ACHN (cell line): ENCODE measurements at places on chromosomes 6 and 20.

GRCh38 chr6:19578481-19578880, 258.7 kb upstream of the ID4 start:
- DNase-seq, result no peak

DNA sequence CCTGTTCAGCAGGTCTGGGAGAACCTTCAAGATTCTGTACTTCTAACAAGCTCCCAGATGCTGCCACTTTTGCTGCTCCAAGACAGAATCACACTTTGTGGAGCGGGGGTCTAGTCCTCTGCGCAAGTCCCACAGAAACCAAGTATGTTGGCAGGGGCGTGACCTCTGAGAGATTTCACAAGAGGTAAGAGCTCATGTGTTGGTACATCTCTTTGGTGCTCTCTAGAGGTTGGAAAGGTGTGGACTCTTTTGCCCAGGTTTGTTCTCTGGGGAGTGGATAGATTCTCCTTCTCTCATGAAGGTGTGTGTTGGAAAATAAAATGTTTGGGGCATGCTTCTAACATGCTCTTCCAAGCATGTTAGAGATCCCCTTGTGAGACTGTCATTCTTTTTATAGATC, 340.9 kb upstream of the IRAK1BP1 start:
- no peak for DNase-seq

- DNase-seq, result no peak
Observed at GRCh38 chr6:3431994-3432393, 24.9 kb downstream of the SLC22A23 start.

DNA sequence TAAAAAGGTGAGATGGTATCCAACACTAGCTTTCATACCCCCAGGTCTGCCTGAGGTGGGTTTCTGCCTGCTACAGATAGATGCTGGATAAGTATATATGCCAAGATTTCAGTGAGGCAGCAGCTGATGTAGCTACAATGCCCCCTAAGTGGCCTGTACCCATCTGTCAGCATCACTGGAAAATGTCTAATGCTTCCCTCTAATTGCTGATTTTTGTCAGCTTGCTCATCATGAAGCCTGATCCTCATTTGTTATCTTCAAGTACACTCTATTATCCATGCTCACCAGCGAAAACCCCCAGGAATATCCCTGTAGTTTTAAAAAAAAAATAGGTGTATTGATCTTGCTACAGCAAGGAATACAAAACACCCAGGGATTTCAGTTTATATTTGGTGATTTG, 32.2 kb downstream of the OPRM1 start:
- DNase-seq, result no peak

GRCh38 chr20:347640-348484, 951 bp downstream of the NRSN2 start:
- peak; percentile 92 for DNase-seq

DNA sequence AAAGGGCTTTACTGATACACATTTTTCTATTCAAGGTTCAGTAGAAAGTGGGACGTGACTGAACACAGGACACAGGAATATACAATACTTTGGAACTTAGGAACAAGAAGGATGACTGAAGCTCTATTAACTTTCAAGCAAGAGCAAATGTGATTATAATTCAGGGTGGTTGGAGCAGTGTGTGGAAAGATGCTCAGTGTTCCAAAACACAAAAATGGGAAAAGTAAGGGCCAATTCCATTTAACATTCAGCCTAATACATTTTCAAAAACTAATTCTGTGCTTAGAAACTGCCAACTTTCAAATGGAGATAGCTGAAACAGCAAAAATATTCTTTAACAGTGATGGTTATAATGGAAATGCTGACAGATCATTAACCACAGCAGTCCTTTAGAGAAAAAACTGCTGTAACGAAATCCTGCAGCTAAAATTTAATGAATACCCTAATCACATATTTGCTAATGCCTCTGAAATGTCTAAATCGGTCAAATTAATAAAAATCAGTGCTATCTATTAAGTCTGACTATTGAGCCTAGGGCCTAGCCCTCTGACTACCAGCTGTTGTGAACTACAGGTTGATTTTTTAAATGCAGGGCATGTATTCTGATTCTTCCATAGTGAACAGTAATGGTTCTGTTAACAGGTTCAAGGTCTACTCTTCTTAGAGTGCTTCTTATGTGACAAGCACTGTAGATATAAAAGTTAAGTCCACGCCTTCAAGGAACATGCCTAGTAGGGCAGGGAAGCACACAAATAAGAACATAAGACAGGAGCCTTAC, 45.9 kb downstream of the RARS2 start:
- DNase-seq, result no peak

DNA sequence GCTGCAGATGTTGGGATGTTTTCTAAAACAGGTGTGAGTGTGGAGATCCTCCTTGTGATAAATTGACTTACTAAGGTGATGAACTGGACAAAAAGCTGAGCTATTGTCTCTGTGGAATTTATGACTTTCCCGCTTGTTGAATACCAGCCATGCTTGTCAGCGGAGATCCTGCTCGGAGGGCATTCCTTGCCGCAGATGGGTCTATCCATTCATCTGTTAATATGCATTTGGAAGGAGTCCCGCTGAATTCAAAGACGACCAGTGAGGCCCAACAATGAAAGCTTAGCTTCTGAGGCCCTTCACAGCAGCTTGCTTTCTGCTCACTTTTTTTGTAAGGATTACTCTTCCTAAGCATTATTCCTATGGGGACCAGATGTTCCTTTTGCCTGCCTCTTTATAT, 124.9 kb downstream of the TIAM2 start:
- no peak for DNase-seq

DNA sequence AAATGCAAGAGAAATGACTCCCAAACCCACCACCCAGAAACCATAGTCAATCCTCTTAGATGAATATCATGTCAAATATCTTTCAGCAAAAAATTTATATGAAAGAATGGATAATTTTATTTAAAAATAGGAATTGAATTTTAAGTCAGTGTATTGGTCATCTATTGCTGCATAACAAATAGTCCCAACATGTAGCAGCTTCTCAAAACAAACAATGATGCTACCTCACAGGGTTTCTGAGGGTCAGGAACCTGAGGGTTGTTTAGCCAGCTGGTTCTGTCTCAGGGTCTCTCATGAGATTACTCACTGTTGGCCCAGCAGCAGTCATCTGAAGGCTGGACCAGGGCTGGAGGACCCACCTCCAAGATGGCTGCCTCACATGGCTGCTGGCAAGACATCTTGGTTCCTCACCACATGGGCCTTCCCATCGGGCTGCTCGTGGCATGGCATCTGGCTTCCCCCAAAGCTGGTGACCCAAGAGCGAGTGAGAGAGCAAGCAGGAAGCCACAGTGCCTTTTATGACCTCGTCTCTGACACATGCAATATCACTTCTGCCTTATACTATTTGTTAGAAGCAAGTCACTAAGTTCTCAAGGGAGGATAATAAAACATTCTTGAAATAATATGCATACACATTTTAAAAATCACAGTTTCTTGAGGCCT, 36.3 kb downstream of the BANF2 start:
- no peak for DNase-seq

DNA sequence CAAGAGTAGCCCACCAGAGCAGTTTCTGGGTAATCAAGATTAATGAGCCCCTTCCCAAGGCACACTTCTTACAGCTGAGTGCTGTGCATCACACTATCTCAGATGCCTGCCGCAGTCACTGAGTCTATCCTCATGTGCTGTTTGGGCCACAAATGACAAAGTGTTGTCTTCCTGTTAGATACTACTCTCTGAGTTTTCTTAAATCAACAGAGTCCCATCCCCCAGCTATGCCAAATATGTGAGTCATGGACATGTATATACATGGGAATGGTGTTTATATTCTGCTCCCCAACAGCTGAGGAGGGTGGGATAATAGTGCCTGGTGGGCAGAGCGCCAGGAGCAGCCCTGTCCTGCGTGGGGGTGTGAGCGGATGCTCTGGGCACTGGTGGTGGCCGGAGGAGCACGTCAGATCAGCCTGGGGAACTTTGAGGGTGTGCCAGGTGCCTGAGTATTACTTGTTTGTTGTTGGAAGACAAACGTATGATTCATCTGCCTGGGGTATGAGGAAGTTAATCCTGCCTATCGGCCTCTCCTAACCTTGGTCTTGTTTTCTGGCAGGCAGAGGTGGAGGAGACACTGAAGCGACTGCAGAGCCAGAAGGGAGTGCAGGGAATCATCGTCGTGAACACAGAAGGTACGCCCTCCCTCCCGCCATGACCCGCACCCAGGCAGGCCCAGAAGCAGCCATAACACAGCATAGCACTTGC, 9.6 kb downstream of the DYNLRB1 start:
- DNase-seq, result peak; percentile 93

- no peak for DNase-seq
Observed at GRCh38 chr6:143007646-143008045, 53.0 kb upstream of the AIG1 start.

DNA sequence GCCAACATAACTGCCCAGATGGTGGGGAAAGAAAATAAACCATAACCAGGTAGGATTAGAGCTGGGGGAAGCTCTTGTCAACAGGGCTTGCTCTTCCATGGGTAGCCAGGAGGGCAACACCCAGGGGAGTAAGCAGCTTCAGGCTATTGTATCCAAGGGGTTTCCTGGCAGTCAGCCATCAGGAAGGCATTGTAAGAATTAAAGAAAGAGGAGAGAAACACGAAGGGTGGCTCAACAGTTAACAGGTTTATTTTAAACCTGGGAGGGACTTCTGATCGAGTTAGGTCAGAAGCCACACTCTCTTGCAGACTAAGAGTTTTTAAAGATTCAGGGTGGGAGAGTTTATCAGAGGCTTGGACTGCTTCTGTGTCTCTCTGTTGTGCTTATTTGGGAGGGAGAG, 114.2 kb downstream of the QRSL1 start:
- no peak for DNase-seq

- DNase-seq, result no peak
Observed at GRCh38 chr6:227074-227782, 65.1 kb upstream of the DUSP22 start.

- no peak for DNase-seq
Observed at GRCh38 chr20:21102603-21103311, 3.4 kb downstream of the LINC00237 start.

- peak; percentile 20 for DNase-seq
Observed at GRCh38 chr20:2693286-2694007, 867 bp downstream of the EBF4 start.

DNA sequence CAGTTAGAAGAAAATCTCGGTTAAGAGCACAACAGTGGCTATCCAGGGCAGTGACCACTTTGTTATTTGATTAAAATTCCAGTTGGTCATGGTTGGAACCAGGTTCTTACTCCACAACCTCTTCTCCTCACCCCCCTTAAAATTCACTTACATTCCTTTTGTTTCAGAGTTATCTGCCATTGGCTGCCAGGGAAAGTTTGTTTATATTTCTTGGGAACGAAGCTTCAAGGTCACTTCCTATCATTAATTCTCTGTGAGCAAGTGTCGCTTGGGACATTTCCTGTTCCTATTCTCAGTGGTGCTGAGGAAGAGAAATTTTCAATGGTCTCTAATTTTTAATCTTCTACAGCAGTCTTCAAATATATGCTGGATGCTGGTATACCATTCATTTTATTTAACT, 121.1 kb upstream of the COL21A1 start:
- DNase-seq, result no peak

DNA sequence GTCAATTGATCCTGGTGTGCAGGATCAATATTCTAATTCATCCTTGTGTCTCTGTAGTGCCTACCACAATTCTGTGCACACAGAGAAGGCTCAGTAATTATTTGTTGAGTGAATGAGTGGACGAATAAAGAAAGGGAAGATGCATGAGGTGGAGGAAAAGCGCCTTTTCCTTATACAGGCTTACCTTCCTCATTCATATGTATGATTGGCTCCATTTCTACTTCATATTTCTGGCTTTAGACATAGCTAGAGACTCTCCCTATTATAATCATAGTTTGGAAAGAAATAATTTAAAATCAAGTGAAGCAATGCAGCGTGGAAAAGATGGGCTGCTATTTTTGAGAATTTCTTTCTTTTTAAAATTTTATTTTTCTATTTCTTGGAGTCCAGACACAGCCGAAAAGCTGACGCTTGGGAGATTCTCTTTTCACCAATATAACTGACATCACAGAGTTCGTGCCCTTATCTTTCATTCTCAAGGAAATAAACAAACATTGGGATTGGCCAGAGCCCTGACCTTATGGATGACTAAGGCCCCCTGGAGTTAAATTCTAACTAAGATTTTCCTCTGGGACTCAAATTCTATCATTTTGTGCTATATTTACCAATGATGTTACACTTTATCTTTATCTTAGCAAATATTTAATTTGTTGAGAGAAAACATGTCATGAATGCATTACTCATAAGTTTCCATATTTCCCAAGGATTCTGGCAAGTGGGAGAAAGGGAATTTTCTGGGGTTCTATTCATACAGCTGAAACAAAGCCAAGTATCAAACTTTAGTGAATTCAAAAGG, 48.1 kb downstream of the PRL start:
- DNase-seq, result peak; percentile 88

GRCh38 chr6:56524891-56525703, 117.6 kb downstream of the DST start:
- DNase-seq, result no peak

GRCh38 chr20:61804752-61805295, 260.9 kb downstream of the TAF4 start:
- no peak for DNase-seq

DNA sequence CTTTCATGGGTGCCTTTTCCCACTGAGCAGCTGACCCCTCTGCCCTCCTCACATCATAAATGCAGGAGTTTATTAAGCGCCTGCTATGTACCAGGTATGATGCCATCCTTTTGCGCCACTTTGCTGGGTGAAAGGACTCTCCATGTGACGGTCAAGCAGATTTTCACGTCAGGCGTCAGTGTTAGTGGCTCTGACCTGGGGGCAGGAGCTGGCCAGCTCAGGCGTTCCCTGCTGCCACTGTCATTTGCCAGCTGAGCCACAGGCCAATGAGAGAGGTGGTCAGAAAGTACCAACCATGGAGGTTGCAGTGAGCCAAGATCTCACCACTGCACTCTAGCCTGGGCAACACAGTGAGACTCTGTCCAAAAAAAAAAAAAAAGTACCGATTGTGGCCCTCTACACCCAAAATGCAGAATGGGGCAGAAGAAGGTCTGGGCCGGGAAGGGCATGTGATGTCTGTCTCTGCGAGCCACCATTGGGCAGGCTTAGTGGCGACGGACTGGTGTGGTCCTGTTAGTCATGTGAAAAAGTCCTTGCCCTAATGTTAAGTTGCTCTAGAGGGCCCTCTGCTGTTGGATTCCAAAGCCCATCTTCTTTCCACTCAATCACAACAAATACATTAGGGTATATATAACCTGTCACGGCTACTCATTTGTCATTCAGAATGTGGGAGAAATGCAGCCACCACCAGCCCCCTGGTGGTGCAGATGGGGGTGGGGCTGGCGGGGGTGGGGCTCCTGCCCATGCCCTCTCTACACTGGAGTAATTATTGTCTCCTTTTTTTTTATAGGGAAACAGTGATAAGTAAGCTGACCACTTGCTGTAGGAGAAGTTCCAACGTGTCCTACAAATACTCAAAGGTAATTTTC, 18.4 kb upstream of the SLC22A1 start:
- DNase-seq, result peak; percentile 18

- DNase-seq, result peak; percentile 24
Observed at GRCh38 chr6:136927292-136927691, 5.2 kb downstream of the SLC35D3 start.
